ENCODE measurements at places on chromosomes 12 and 14. TPM values are rescaled to one million over a fixed set of nuclear protein-coding genes. Genes with fewer than 3 reads are reported as not detected.
A peak's percentile ranks its signal among the peaks of the same experiment; 100 is the strongest.

The TMEM63C gene
- polyA plus RNA-seq, result 1.0 TPM

DNA sequence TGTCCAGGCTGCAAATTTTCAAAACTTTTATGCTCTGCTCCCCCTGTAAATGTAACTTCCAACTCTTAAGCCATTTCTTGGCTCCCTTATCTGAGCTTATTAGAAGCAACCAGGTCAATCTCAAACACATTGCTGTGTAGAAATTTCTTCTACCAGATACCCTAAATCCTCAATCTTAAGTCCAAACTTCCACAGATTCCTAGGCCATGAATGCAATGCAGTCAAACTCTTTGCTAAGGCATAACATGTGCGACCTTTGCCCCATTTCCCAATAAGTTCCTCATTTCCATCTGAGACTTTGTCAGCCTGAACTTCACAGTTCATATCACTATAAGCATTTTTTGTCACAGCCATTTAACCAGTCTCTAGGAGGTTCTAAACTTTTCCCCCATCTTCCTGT is 64.5 kb downstream of the TMTC3 start:
- no peak for DNase-seq

DNA sequence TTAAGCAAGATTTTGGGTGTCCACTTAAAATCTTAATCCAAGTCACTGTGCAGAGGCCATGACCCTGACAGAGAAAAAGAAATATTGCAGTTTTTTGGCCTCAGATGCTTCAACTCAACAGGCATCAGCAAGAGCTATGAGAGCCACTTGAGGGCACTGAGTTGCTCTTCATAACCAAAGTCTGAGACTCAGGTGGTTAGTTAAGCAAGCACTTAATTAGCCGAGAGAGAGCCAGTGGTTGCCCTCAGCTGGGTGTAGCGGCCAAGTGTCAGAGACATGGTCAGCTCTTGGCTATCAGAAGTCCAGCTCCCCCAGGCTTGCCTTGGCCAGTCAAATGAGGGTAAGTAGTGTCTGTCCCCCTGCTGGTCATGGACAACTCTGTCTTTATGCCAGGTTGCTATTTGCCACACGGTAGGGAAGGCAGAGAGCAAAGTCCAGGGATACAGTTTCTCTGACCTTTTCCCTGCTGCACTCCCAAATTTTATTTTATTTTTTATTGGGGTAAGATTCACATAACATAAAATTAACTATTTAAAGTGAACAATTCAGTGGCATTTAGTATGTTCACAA is 9.0 kb upstream of the KRT71 start:
- no peak for DNase-seq

DNA sequence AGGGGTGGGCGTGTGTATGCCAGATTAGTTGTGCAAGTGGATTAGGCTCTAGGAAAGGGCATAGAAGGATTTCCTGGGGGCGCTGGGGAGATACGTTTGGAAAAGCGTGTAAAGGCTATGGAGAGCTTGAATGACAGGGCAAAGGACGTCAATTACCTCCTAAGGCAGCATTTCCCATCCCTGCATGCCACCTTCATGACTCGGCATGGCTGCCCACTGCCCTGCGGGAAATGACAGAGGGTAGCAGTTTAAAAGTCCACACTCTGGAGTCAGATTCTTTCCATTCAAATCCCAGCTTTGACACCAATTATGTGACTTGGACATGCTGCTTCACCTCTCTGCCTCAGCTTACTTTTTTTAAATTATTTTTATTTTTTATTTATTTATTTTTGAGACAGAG is 14.8 kb upstream of the TMEM229B start:
- no peak for DNase-seq

- DNase-seq, result no peak
Measured at GRCh38 chr12:48739618-48740269, 23.2 kb upstream of the CCNT1 start.

The GTF2A1 gene
- 19.8 TPM for polyA plus RNA-seq

DNA sequence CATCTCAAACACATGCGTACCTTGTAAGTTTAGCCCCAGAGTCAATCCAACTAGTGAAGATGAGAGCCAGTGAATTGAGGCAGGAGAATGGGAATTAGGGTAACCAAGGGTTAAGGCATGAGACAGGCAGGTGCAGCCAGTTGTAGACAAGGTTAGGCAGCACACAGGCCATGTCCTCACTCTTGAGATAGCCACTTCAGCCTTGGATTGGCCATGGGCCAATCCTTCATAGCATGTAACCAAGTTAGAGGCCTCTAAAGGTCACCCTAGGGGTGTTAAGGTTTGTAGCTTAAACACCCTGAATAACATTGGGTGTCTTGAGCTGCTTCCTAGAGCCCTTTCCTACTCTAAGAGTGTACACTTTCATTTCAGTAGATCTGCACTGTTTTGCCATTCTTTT is 208.2 kb upstream of the RBM19 start:
- no peak for DNase-seq

DNA sequence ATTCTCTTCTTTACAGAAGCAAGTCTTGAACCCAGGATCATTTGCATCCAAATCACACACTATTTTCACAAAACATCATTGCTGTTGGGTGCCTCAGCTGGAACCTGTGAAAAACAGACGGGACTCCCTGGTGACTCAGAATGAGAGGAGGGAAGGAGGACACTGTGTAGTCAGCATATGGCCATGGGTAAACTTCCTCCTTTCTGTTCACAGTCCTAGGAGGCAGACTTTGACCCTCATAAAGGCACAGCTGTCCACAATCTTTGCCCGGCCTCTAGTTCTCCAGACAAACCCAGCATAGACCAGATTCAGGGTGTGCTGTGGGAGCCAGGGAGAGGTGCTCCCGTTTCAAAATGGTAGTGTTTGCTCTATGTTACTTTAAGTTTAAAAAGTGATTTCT is 62.0 kb downstream of the DYRK2 start:
- DNase-seq, result no peak

DNA sequence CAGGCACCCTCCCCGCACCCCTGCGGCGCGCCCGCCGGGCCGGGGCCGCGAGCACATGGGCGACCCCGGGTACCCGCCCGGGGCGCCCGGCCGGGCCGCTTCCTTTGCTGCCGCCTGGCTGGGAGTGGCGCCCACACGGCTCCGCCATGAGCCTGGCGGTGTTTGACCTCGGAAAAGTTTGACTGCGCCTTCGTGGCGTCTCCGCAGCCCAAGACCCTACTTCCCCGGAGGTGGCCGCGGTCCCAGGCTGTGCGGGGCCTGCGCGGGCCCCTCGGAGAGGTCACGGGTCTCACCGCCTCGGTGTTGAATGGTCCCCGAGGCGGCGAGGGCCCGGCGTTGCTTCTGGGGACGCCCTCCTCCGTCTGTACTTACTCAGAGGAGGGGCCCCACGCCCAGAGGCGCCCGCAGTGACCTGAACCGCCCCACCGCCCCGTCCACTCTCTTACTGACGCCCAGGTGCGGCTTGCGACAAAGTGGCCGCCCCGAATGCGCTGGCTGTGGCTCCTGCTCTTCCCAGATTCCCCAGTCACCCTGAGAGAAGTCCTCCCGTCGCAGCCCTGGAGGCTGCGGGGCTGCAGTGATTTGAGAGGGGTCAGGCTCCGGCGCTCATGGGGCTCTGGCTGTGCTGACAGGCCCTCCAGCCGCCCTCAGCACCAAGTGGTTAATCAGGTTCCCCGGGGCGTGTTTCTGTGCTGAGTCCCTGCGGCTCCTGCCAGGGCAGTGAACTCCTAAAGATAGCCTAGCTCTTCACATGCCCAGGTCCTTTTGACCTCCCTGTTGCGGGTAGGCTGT is 5.8 kb downstream of the KMT5A start:
- DNase-seq, result peak; percentile 14

- DNase-seq, result no peak
Measured at GRCh38 chr12:52542157-52542556, 10.8 kb downstream of the KRT71 start.

DNA sequence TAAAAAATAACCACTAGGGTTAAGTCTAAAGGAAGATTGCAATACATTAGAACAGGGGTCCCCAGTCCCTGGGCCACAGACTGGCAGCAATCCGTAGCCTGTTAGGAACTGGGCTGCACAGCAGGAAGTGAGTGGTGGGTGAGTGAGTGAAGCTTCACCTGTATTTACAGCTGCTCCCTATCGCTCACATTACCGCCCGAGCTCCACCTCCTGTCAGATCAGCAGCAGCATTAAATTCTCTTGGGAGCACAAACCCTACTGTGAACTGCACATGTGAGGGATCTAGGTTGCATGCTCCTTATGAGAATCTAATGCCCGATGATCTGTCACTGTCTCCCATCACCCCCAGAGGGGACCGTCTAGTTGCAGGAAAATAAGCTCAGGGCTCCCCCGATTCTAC is 15.5 kb downstream of the ADGRD1 start:
- no peak for DNase-seq

GRCh38 chr12:40286583-40286982 is 61.8 kb downstream of the LRRK2 start:
- no peak for DNase-seq

The INHBC gene
- polyA plus RNA-seq, result not detected

DNA sequence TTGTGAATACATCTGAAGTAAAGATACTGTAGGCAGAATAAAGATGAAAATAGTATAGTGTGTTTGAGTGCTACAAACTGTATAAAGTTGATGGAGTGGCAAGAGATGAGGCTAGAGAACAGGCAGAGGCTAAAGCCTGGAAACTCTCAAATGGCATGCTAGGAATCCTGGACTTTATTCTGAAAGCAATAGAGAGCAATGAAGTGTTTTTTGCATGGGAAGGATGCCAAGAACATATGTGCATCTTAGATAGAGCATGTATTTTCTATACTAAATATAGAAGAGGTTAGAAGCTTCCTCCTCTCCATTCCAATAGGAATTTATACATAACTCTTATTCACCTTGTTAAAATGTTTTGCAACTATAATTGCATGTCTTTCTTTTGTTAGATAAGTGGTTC is 86.3 kb upstream of the TMTC2 start:
- DNase-seq, result no peak

The CHGA gene
- 0.23 TPM for polyA plus RNA-seq

DNA sequence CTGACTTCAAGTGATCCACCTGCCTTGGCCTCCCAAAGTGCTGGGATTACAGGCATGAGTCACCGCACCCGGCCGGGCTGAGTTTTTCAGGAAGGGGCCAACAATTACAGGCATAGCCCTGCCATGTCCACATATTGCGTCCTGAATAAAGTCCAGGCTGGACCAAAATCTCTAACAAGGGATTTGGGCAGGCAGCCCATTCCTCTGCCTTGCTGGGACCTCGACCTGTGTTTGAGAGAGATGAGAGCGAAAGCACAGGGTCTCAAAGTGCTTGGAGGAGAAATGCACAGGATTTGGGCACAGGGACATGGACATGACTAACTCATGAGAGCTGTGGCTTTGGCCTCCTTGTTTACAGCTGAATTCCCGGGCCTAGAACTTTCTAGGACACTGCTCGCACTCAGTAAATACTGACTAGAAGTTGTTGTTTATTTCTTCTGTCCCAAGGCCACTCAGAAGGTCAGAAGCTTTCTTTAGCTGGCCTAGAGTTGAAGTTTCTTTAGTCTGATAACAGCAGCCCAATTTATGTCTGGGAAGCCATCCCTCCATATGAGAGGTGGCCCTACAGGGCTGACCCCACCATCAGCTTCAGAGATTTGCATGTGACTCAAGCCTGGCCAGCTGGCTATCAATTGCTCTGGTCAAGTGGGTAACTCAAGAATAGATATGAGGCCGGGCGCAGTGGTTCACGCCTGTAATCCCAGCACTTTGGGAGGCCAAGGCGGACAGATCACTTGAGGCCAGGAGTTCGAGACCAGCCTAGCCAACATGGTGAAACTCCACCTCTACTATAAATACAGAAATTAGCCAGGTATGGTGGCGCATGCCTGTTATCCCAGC is 11.7 kb downstream of the CAMKK2 start:
- DNase-seq, result no peak

All from hindlimb muscle (tissue), 1 donor.